Dorsolateral prefrontal cortex (tissue), 122 donors: ENCODE measurements at places on chromosomes 4 and X.

GRCh38 chr4:5051278-5052203 lies at the start of gene STK32B:
TSS of gene STK32B (plus strand) at chr4:5051480.
- DNase-seq, result no peak

DNA sequence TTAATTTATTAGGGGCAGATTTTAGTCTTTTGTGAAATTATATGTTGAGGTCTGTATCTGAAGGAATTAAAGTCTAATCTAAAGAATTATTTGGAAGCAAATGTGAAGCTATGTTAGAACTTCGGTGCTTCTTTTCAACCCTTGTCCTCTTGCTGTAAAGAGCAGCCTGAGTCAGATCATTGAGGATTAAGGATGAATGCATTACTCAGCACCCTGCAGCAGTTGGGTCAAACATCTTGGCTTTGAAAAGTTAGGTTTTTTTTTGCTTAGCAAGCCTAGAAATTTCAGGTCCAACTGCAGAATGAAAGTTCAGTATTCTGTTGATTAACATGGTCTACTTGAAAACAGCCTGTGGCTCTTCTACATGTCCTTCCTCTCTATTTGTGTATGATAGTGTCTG lies 57.6 kb downstream of the SLC4A4 start:
- no peak for DNase-seq

DNA sequence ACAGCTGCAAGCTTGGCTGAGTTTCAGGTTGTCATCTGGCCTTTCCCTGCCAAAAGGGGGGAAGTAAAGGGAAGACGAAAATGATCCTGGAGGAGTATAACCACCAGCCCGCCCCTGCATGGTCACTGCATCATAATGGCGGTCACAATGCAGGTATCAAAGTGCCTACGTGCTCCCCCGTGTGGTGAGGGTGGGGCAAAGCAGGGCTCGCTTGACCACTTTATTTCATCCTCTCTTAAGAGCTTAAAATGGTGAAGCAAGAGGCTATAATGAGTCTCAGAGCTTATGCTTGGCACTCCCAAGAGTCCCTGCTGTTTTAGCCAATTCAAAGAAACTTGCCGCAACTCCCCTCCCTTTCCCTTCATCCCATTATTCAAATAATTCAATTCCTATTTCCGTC lies 105.6 kb downstream of the APOOL start:
- DNase-seq, result no peak

DNA sequence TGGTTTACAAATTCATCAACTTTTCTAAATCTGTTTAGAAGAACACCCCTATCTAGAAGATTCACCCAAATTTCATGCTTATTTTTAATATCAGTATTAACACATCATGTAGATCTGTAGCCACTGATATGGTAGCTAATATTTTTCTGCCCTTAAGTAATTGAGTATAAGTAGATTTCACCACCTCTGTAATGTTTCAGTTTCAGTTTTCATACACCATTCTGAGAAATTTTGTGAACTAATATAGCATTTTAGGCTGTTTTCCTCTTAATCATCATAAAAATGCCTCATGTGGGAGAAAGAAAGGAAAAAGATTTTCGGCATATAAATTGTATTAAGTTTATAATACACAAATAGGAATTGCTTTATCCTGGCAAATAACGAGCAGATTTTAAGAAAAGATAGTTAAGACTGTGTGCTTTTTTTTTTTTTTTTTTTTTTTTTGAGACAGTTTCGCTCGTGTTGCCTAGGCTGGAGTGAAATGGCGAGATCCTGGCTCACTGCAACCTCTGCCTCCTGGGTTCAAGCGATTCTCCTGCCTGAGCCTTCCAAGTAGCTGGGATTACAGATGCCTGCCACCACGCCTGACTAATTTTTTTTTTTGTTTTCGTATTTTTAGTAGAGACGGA lies 21.4 kb upstream of the RBPJ start:
- DNase-seq, result no peak

GRCh38 chrX:21960569-21961541 lies 20.3 kb downstream of the SMS start:
- DNase-seq, result no peak

DNA sequence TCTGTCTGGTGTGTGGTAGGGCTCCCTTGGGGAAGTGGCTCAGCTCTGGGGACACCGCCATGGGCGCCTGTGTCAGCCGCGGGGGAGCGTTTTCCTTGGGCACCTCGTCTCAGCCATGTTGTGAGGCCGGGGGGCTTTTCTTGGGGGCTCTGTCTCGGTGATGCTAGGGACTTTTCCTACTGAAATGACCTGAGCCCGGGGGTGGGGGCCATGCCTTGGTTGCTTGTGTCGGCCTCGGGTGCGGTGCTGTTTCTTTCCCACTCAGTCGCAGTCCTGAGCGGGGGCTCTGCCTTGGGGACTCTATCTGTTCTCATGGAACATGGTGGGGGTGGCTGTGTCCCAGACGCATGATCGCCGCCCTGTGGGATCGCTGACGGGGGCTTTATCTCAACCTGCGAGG lies 356 bp downstream of the CT45A1 start:
- DNase-seq, result no peak

DNA sequence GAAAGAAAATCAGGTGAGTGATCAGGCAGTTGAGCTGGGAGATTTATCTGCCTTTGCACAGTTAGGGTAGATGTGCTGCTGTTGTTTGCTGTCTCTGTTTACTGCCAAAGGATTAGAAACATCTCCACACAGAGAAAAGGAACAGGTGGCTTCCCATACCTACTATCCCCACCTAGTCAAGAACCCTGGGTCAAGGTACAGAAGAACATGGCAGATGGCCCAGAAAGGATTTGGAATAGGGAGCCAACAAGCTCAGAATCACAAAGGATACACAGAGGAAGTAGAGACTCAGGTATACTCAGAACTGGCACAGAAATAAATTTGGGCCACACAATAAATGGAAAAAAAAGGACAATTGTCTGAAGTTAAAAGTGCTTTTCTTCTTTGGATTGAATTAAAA lies 64.3 kb downstream of the TIGD2 start:
- DNase-seq, result no peak
